ENCODE measurements at places on chromosomes 5 and 9.

DNA sequence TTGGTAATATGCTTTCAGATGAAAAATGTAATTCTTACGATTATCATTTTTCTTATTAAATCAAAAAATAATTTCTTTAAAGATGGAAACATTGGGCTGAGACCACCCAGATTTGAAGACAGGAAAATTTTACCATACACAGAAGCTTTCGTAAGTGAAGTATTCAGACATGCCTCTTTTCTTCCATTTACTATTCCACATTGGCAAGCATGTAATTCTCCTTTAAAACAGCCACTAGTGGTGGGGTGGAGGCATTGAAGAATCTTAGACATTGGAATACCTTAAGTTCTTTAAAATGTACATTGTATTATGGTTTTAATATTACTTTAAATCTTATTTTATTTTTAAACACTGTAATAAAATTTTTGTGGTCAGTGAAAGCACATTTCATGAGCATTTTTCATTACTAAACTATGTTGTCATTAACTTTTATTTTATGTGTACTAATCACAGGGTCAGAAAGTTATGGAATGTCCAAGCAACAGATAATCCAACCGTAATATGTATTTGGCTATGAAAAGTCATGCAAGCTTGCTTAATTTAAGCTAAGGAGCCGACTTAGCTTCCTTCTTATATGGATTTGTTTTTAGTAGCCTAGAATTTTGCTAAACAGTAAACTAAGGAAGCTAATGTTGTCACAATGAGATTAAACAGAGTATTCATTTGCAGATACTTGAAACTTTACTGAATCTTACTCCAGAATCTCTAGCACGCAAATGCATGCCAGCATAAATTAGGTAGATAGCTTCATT is 97.4 kb upstream of the ALDH1A1 start:
- no peak for DNase-seq

DNA sequence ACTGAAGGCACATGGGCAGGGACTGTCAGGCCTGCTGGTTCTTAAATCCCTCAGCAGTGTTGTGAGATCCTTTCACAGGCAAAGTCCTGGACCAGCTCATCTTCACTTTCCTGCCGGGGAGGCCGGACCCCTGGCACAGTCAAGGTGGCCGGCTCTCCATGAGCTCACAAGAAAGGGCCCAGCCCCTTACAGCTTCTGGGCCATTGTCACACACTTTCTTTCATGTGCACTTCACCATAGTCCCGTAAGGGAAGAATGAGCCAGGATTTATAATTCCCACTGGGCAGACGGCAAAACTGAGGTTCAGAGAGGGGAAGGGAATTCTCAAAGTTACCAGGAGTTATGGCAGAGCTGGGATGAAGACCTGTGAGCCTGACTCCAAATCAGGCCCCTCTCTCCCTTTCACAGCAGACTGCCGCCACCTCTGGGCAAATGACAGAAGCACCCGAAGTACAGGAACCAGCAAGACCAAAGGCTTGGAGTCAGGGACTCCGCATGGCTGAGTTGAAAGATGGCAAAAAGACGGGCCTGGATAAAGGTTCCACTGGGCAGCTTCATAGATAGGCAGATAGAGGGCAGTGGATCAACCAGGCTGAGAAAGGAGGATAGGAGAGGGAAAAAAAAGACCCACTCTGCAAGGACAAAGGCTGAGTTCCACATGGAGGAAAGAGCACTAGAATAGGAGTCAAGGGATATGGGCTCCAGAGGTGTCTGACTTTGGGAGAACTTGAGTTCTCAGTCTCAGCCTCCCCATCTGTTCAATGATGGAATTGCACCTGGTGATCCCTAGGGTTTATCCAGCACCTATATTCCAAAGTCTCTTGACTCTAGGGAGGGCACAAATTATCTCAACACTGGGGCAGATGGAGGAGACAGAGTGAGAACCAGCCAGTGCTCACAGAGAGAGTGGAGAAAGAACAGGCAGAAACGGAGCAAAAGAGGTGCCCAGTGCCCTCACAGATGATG is 128.7 kb downstream of the PAX5 start:
- no peak for DNase-seq

- DNase-seq, result no peak
These were observed 68.3 kb downstream of the ADAMTS2 start for GRCh38 chr5:179276838-179277395.

- DNase-seq, result no peak
These were observed 536.0 kb downstream of the PDE4D start for GRCh38 chr5:59357381-59357977.

- DNase-seq, result no peak
These were observed 53.9 kb downstream of the ROR2 start for GRCh38 chr9:91896097-91896496.

DNA sequence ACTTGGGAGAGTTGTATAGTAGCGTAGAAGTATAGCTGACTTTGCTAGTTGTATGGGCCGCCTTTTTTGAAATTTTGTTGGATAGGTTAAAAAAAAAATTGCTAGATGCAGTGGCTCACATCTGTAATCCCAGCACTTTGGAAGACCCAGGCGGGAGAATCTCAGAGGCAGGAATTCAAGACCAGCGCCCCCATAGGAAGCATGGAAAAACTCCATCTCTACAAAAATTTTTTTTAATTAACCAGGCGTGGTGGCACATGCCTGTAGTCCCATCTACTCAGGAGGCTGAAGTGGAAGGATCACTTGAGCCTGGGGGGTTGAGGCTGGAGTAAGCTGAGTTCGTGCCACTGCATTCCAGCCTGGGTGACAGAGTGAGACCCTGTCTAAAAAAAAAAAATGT is 59.2 kb downstream of the SMC5 start:
- DNase-seq, result no peak

DNA sequence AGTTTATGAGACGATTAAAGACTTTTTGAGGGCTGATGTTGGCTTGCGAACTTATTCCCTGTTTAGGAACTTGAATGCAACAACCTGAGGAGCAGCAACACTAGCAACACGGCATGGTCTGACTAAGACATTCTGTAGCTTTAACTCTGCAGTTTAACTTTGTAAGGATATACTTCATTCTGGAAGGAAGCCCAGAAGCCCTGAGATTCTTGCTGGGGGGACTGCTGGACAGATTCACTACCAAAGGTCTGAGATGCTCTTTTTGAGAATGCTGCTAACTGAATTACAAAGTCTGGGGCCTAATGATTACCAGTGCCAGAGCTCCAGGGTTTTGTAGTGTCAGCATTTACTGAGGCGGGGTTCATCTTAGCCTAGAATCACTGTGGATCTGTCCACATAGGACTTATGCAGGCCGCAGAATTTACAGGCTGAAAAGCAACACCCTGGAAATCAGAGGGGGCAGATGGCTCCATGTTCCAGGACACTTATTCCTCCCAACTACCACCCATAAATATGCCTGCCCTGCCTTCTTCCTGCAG is 537.1 kb upstream of the CDH18 start:
- DNase-seq, result no peak

GRCh38 chr5:36521219-36521618 is 85.2 kb upstream of the SLC1A3 start:
- DNase-seq, result no peak

DNA sequence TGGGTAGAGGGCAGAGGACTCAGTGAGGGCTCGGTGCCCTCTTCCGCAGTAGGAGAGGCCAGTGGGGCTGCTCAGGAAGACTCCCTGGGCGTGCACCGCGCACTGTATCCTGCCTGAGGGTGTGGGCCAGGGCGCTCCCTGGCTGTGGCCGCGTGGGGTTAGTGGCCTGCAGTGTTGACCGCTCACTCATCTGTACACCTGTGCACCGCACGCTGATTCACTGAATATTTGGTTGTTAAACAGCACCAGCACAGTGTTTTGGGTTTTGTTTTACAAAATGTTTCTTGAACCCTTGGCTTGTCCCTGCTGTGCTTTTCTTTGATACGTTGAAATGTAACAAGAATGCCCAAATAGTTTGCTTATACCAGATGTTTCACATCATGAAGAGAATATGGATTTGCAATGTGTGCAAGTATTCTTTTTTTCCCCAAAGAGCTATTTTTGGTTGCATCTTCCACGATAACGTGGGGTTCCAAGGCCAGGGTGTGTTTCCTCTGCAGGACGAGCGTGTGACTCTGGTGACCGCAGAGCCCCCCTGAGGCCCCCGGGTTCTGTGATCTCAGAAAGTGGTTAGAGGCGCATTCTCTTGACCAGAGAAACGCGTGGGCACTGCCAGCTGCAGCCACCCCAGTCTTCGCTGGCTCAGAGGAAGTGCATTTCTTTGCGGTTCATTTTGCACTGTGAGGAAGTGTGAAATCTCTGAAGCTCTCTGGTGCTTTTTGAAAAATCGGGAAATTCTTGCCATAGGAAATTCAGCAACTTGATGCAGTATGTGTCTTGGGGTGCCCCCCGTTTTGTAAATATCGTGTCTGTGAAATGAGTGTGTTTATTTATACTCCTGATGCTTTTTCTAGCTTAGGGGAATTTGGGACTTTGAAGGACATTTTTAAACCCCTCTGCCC is 46.9 kb downstream of the AHRR start:
- no peak for DNase-seq

- peak; percentile 45 for DNase-seq
These were observed 6.3 kb upstream of the STOM start for GRCh38 chr9:121376214-121376830.

GRCh38 chr9:134994926-134995791 is 77.4 kb upstream of the FCN1 start:
- DNase-seq, result no peak

- DNase-seq, result no peak
These were observed 14.1 kb downstream of the ASPN start for GRCh38 chr9:92468206-92468605.

GRCh38 chr9:124502711-124503702 is 4.2 kb downstream of the NR5A1 start:
- no peak for DNase-seq

DNA sequence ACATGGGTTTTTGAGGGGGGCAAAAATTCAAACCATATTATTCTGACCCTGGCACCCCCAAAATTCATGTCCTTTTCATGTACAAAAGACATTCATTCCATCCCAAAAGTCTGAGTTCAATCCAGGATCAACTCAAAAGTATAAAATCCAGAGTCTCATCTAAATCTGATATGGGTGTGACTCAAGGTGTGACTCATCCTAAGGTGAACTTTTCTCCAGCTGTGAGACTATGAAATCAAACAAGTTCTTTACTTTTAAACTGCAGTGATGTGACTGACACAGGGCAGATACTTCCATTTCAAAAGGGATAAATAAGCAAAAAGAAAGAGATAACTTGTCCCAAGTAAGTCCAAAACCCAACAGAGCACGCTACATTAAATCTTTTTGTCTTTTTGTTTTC is 20.6 kb upstream of the CYLC2 start:
- DNase-seq, result no peak

All from dermis microvascular lymphatic vessel endothelial cell (primary cell).